H1 (cell line): ENCODE measurements at places on chromosomes 13 and 19.

- no peak for DNase-seq
Observed at GRCh38 chr13:114248011-114248410, 13.3 kb downstream of the CDC16 start.

GRCh38 chr19:1998712-1999708 is 16.5 kb downstream of the BTBD2 start:
- DNase-seq = no peak

GRCh38 chr19:44005973-44006372 is 3.2 kb downstream of the ZNF230 start:
- DNase-seq = no peak

DNA sequence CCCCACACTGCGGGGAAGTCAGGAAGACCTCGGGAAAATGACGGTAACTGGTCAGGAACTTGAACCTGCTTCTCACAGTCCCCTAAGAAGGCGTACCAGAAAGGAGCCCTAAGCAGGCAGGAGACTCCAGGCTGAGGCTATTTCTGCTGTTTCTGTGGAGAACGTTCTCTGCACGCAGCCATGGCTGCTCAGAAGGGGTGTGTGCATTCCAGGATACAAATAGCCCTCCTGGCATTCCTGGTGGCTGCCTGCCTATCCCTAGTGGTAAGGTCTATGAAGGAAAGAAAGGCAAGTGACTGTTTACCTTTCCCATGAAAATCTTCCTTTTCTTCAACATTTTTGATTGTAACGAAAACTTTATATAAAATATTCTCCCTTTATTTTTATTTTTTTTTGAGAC is 2.5 kb downstream of the SGCG start:
- no peak for DNase-seq

GRCh38 chr13:114089341-114089740 is 43.1 kb downstream of the RASA3 start:
- no peak for DNase-seq

- no peak for DNase-seq
Observed at GRCh38 chr13:98641075-98641474, 64.2 kb upstream of the STK24 start.

- DNase-seq = no peak
Observed at GRCh38 chr19:49413348-49413747, 9.9 kb downstream of the PTH2 start.

DNA sequence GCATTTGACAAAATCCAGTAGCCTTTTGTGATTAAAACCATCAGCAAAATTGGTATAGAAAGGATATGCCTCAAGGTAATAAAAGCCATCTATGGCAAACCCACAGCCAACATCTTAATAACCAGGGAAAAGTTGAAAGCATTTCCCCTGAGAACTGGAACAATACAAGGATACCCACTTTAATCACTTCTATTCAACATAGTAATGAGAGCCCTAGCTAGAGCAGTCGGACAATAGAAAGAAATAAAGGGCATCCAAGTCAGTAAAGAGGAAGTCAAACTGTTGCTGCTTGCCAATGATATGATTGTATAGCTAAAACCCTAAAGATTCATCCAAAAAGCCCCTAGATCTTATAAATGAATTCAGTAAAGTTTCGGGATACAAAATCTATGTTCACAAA is 1510.3 kb downstream of the PCDH9 start:
- no peak for DNase-seq

- DNase-seq = no peak
Observed at GRCh38 chr19:679418-680286, 3.5 kb downstream of the FSTL3 start.

DNA sequence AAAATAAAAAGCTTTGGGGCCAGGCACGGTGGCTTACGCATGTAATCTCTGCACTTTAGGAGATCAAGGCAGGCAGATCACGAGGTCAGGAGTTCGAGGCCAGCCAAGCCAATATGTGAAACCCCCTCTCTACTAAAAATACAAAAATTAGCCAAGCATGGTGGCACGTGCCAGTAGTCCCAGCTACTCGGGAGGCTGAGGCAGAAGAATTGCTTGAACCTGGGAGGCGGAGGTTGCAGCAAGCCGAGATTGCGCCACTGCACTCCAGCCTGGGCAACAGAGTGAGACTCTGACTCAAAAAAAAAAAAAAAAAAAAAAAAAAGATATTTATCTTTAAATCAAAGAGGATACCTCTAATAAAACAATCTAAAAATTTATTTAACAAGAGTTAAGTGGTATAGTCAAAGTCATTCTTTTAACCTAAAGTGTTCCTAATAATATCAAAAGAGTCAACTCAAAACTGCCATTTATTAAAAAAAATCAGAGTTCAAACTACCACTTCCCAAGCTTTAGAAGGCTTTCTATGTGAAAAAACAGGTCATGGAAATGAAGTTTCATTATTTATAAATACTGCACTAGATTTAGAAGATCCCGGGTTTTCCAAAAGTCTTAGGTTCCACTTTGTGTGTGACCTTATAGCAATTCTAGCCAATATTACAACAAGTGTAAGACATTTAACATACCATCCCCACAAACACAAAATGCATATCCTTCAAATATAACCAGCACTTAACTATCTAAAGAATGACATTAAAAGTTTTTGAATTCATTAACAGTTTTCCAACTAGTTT is 4.4 kb downstream of the FOXO1 start:
- no peak for DNase-seq

DNA sequence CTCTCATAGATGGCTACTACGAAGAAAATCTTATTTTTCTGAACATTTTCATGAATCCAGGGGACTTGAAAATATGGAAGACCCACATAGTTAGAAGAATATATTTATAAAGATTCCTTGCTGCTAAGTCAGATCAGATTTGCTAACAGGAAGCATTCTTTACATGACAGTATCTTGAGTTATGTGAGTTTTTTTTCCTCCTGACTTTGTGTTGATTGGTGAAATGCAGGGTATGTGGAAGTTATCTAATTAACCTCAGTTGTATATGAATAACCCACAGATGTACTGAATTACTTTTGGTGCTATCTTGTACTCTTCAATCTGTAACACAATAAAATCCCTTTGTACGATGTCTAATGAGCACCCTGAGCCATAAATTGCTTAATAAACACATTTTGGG is 53.8 kb downstream of the ESD start:
- DNase-seq = no peak

GRCh38 chr13:45827318-45827717 is 24.2 kb downstream of the SIAH3 start:
- peak; percentile 14 for DNase-seq

- DNase-seq = no peak
Observed at GRCh38 chr19:15244808-15245207, 12.6 kb upstream of the EPHX3 start.

DNA sequence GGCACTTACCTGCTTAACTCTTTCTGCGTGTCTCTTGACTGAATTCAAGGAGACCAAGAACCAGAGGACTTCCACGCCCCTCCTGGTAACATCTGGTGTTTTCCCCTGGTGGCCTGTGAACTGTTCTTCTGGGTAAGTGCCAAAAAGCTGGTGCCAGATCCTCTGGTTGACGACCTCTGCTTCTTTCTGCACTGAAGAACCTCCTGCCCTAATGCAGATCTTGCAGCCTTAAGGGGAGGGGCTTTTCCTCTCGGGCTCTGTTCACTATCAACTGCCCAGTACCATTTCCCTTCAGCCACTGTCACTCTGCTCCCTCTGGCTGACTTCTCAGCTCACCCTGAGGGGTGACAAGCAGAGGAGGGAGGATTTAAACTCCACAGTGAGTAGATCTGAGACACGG is 6.1 kb upstream of the ERVV-1 start:
- DNase-seq = no peak

DNA sequence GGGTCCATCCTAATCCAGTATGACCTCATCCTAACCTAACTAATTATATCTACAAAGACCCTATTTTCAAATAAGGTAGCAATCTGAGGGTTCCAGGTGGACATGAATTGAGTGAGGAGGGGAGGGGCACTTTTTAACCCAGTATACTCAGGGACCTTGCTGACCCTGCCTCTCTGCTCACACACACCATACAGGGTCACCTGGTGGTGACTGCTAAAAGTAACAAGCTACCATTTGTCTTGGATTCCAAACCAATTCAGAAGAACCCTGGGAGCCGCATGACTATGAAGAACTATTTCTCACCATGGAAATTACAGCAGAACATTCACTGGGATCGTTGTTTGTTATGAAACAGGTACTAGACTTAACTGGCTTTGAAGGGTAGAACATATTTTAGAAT is 151.9 kb downstream of the LACC1 start:
- DNase-seq = no peak

DNA sequence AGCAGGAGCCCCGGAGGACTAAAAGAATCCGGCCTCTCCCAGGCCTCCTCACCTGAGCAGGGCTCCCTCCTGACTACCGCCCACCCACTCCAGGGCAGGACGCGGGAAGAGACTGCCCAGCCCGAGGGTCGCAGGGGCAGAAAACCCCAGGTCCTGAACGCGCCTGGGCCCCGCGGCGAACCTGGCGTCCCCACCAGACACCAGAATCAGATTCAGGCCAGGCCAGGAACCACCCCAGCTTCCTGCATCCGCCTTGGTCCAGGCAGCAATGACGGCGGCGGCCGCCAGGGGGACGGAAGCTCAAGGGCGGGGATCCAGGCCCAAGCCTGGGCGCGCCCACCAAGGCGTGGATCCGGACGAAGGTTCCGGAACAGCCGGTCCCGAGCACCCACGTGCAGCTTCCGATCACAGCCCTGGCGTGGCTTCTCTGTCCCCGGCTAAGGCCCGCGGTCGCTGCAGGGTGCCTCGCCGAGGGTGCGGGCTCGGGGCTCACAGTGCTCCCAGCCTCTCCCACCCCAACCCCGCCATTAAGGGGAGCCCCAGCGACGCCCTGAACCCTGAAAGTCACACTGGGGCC is 3.6 kb downstream of the LGALS7 start:
- DNase-seq = no peak

- DNase-seq = no peak
Observed at GRCh38 chr13:25912961-25913360, 138.9 kb downstream of the SHISA2 start.

DNA sequence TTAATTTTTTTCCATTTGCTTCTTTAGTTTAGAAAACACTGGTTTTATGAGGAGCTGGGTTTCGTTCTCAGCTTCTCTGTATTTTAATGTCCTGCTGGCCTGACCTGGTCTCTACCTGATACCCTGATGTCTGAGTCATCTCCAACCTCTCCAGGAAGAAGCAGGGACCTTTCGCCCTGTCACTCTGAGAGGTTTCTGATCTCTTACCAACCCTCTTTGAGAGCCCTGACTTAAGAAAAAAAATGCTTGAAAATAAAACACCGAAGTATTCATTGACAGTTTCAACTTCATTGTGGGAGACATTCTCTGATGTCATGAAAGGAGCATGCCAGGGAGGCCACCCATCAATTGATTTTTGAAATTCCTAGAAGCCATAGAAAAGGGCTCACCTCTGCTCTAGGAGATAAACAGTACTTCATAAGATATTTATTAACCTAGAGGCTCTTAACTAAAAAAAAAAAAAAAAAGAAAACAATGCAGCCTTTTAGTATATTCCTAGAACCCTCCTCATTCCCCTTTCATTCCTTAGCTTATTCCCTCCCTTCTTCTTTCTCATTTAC is 234.8 kb downstream of the ENOX1 start:
- DNase-seq = no peak

DNA sequence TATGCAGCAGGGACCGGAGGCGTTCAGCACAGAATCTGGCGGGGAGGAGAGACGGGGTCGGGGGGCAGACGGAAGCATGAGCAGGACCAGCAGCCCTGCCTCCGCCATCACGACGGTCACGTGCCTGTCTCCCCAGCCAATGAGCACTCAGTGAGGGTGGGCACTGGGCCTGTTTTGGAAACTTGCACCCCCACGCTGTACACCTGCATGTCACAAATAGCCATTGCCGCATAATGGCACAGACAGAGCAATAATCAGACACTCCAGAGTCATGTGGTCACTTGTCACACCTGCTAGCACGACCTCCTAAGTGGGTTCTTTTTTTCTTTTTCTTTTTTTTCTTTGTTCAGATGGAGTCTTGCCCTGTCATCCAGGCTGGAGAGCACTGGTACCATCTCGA is 8.8 kb downstream of the ERCC2 start:
- DNase-seq = no peak

GRCh38 chr13:34030782-34031181 is 212.8 kb downstream of the RFC3 start:
- no peak for DNase-seq

DNA sequence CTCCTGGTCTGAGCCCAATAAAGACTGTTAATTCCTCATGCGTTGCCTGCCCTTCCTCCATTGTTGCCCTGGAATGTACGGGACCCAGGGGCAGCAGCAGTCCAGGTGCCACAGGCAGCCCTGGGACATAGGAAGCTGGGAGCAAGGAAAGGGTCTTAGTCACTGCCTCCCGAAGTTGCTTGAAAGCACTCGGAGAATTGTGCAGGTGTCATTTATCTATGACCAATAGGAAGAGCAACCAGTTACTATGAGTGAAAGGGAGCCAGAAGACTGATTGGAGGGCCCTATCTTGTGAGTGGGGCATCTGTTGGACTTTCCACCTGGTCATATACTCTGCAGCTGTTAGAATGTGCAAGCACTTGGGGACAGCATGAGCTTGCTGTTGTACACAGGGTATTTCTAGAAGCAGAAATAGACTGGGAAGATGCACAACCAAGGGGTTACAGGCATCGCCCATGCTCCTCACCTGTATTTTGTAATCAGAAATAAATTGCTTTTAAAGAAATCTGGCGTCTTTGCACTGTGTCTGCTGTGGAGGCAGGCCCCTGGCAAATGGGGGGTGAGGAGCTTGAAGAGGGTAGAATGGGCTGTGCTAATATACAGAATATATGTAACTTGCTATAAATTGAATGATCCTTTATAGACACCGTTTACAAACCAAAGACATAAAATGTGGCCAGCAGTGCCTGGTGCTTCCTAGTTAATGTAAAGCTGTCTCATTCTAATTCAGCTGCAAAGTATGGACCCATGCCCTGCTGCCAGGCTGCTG is 4.2 kb upstream of the RPS11 start:
- DNase-seq = no peak

GRCh38 chr13:80866921-80867320 is 526.0 kb upstream of the SPRY2 start:
- DNase-seq = no peak

- peak; percentile 49 for DNase-seq
Observed at GRCh38 chr13:48542581-48543341, 9.9 kb upstream of the RCBTB2 start.

GRCh38 chr19:14432791-14433553 is at the start of gene PKN1:
Gene PKN1 (plus strand): TSS chr19:14433306. CDS start chr19:14433522, 216 bp downstream.
- no peak for DNase-seq

DNA sequence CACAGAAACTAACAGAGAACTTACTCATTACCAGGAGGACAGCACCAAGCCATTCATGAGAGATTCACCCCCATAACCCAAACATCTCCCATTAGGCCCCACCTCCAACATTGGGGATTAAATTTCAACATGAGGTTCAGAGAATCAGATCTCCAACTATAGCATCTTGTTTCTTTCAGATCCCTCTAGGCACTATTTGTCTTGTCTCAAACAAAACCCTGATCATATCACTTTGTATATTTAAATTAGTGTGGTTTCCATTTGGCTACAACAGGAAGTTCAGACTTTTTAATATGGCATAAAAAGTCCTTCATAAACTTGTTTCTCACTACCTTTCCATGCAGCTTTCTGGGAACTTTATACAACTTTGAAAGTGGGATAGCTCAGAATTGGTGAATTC is 699.0 kb upstream of the MIR17HG start:
- DNase-seq = no peak

- no peak for DNase-seq
Observed at GRCh38 chr19:23273022-23273589, 22.9 kb upstream of the ZNF724 start.

GRCh38 chr19:4503132-4503824 is 15.0 kb downstream of the PLIN4 start:
- no peak for DNase-seq
